ENCODE measurements at places on chromosomes 16 and 17. TPM values are rescaled to one million over a fixed set of nuclear protein-coding genes. Genes with fewer than 3 reads are reported as not detected.

The NOS2 gene
- 0.33 TPM for total RNA-seq

The SLC16A11 gene
- total RNA-seq = 0.26 TPM

- peaks cover 37% of the 10 kb centered on the region for H3K4me1 ChIP-seq
- H3K27me3 ChIP-seq = no peaks in the 10 kb centered on the region
- DNase-seq = no peak
- no peaks in the 10 kb centered on the region for H3K36me3 ChIP-seq
- peak overlapping the region; percentile 70 for H3K27ac ChIP-seq
- no peak overlapping the region for H3K4me3 ChIP-seq
Measured at GRCh38 chr16:23107936-23108335, 41.3 kb downstream of the USP31 start.

GRCh38 chr16:66070140-66070917, 296.2 kb upstream of the CDH5 start:
- H3K27ac ChIP-seq = no peak overlapping the region
- no peaks in the 10 kb centered on the region for H3K27me3 ChIP-seq
- H3K36me3 ChIP-seq = no peaks in the 10 kb centered on the region

GRCh38 chr17:7929158-7930023, at the start of gene KCNAB3:
KCNAB3 (minus strand) TSS chr17:7929856; CDS start chr17:7929435, 421 bp downstream.
- peak within 1 kb of the TSS; percentile 19 for H3K4me3 ChIP-seq
- H3K27me3 ChIP-seq = no peaks in the 10 kb centered on the region
- no peak for DNase-seq
- no peak within 1 kb of the TSS for H3K27ac ChIP-seq
- H3K4me1 ChIP-seq = peaks cover 45% of the 10 kb centered on the region

DNA sequence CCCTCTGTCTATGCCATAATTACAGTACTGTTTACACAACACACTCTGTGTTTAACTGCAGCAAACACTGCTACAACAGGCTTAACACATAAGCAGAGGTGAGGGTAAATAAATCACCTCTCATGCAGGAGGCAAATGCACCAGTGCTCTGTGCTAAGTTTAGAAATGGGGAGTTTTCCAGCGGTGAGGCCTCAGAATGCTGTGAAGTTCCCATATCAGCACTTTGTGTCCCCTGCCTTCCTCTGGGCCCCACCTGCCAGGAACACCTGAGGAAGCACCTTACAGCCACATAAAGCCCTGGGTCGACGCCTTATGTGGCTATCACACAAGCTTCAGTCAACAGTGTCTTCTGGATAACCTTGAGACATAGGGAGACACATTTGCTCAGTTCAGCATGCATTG, 304.5 kb downstream of the HAPSTR1 start:
- no peaks in the 10 kb centered on the region for H3K27me3 ChIP-seq
- no peaks in the 10 kb centered on the region for H3K36me3 ChIP-seq
- no peak overlapping the region for H3K27ac ChIP-seq
- no peak overlapping the region for H3K4me3 ChIP-seq
- no peaks in the 10 kb centered on the region for H3K4me1 ChIP-seq
- DNase-seq = no peak

The CACNG4 gene
- total RNA-seq = 3.8 TPM

DNA sequence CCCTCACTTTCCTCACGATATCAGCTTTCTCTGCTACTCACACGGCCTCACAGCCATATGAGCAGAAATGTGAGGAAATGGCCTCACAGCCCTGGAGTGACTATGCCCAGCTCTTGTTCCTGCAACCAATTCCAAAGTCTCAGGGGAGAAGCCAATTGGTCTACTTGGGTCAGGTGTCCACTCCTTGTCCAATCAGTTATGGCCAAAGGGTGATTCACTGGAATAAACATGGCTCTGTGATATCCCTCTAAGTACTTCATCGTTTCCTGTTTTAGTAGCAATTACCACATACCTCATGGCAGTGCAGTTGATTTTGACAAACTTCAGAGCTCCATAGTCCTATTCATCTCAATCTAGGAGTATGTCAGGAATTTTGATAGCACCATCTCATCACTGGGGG, 195.4 kb downstream of the KATNIP start:
- no peak for DNase-seq
- no peak overlapping the region for H3K4me3 ChIP-seq

DNA sequence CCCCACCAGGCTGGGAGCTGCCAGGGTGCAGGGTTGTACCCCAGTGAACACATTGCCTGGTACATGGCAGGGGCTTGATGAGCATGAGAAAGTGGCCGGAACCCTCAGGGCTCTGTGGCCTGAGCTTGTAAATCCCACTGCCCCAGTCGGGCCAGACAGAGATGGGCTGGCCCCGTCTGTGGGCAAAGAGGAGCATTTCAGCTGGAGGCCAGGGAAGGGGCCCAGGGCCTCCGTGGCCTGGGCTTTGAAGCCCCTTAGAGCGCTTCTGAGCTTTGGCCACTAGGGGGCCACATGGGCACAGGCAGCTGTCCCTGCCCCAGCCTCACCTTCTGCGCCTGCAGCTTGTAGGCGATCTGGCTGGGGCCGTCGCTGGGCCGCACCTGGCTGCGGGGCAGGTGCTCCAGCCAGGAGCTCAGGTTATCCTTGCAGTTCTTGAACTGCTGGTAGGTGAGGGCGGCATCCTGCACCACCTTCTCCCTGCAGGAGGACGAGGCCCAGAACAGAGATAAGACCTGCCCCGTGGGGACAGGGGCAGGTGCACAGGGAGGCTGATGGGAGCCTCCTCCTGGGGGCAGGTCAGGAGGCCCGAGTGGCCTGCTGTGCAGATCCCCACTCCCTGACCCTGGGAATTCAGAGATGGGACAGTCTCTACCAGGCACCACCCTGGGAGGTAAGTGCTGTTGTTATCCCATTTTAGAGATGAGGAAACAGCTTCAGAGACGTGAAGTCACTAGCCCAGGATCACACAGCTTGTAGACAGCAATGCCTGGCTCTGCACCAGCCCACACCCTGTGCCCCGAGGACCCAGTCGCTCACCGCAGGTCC, 12.8 kb downstream of the EVPL start:
- peaks cover 6% of the 10 kb centered on the region for H3K4me1 ChIP-seq
- no peak for DNase-seq
- H3K27ac ChIP-seq = no peak overlapping the region
- H3K36me3 ChIP-seq = no peaks in the 10 kb centered on the region
- H3K27me3 ChIP-seq = no peaks in the 10 kb centered on the region

The TVP23A gene
- 1.2 TPM for total RNA-seq

GRCh38 chr17:51540151-51540550, 279.8 kb downstream of the UTP18 start:
- H3K4me3 ChIP-seq = no peak overlapping the region
- H3K36me3 ChIP-seq = no peaks in the 10 kb centered on the region
- H3K27me3 ChIP-seq = no peaks in the 10 kb centered on the region
- no peak overlapping the region for H3K27ac ChIP-seq
- H3K4me1 ChIP-seq = no peaks in the 10 kb centered on the region

The KDM6B gene
- total RNA-seq = 101 TPM

DNA sequence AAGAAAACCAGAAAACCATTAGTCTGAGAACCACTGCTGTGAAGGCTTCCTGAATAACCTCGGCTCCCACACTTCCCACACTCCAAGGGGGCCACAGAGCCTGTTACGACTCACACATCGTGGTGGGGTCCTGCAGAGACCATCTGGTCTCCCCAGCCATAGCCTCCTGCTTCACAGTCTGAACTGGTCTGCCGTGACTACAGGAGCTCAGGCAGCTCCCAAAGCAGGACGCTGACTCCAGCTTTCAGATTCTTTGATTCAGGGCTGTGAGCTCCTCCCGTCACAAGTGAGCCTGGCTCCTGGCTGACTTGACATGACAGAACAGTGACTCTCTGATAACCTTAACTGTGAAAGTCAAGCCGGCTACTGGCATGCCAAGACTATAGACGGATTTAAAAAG, 37.8 kb downstream of the CYB5D2 start:
- no peak overlapping the region for H3K27ac ChIP-seq
- H3K36me3 ChIP-seq = peaks cover 98% of the 10 kb centered on the region
- DNase-seq = no peak
- H3K4me3 ChIP-seq = no peak overlapping the region
- no peaks in the 10 kb centered on the region for H3K4me1 ChIP-seq

All from esophagus muscularis mucosa (tissue), 4 donors.